ENCODE measurements at places on chromosomes 2 and 18.

- DNase-seq, result no peak
Measured at GRCh38 chr2:205367331-205367935, 314.9 kb upstream of the NRP2 start.

DNA sequence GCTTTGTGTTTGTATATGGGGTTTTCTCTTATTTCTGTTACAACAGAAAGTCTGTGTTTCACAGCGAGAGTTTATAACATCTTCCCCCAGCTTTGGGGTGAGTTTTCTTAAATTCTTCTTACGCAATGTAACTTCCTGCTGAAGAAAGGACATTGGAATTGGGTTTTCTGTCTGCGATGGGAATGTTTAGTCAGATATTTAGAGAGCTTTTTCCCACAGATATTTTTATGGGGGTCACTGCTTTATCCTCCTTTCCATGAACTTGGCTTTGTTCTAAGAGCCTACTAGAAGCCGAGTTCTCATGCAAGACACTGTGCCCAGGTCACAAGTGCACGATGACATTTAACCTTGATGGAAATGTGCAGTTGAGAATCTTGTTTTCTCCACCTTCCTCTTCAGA is 22.1 kb downstream of the B3GNT2 start:
- no peak for DNase-seq

- no peak for DNase-seq
Measured at GRCh38 chr2:168703926-168704325, 98.5 kb upstream of the NOSTRIN start.

GRCh38 chr2:120109186-120110061 is 96.5 kb downstream of the EPB41L5 start:
- no peak for DNase-seq

DNA sequence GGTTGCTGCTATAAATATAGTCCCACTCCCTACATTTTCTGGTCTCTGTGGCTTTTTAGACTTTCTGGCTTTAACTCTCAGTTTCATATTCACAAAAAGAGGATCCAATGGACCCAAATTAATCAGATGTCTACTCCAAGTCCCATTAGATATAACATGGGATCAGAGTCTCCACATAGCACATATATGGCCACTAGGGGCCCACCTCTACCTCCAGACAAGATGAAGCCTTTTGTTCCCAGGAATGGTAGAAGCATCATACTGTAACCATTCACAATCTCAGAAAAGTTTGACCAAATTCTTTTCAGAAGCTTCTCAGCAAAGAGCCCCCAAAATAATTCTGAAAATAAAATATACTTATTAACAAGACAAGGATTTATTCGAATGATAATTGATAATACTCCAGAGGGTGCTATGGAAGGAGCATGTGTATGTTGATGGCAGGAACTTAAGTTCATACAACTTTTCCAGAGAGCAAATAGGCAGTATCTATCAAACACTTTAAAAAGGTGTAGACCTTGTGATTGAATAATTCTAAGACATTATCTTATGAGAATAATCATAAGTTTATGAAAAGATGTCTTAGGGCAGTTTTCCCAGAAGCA is 382.3 kb upstream of the CRIM1 start:
- DNase-seq, result peak; percentile 5

DNA sequence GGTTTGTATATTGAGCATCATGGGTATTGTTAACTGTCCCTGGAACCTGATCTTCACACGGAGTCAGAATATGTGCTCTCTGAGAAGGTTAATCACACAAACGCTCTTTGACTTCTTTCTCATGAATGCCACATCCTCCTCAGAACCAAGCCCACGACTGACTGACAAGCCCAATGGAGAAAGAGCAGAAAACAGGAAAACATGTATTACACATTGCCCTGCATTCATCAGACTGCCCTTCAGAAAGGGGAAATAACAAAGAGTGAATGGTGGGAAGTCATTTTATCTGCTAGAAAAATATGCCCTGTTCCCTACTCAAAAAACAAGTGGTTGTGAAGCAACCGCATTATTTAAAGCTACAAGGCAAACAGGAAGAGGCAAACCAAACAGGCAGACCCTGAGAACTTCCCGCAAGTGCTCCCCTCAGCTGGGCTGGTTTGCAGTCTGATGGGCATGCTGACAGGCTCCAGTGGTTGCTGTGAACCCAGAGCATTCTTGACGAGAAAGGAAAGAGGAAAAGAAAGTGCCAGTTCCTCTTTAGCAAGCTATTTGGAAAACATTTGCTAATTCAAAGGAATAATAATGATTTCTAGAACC is 172.9 kb upstream of the SETBP1 start:
- DNase-seq, result no peak

DNA sequence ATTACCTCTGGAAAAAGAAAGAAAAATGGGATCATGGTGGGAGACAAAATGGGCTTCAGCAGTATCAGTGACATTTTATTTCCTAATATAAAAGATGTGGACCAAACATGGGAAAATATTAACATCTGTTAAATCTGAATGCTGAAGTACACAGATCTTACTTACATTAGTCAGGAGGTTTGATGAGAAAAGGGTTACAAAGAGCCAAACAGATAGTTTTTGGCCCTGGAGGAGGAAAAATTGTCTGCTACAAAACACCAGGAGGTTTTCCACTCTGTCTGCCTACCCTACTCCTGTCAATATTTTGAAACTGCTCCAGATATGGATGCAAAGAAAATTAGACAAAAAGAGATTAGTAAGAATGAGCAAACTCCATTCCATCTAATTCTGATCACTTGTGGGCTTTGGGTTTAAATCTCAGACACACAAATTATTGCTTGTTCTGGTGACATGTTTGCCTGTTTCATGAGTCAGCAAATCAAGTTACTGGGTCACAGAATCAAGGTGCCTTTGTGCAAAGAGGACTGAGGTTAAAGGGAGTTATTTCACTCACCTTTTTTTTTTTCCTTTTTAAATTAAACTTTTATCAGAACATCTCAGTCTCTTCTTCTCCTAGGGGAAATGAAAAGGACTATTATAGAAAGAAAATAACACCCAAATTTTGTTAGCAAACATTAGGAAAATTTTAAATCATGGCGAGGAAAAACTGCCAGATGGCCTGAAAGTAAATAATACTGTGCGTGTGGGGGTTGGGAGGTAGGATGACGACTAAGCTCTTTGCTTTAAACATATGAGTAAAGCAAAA is 87.0 kb upstream of the SPATS2L start:
- no peak for DNase-seq

DNA sequence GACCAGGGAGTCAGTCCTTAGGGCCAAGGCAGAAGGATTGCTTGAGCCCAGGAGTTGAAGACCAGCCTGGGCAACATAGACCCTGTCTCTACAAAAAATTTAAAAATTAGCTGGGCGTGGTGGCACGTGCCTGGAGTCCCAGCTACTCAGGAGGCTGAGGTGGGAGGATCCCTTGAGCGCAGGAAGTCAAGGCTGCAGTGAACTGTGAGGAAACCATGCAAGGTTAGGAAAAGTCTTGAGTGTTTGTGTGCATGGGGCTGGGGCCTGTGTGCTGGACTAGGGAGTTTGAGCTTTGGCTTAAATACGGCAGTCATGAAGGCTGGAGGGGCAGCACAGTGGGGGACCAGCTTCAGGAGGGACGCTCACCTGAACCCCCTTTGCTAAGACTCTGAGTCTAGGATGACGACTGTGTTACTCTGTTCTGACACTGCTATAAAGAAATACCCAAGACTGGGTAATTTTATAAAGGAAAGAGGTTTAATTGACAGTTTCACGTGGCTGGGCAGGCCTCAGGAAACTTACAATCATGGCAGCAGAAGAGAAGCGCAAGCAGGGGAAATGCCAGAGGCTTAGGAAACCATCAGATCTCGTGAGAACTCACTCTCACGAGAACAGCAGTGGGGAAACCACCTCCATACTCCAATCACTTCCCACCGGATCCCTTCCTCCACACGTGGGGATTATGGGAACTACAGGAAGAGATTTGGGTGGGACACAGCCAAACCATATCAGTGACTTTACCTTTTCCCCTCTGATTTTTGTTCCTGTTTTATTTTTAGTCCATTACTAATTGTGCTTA is 39.4 kb downstream of the GORASP2 start:
- peak; percentile 27 for DNase-seq
